Thoracic aorta (tissue), 2 donors: ENCODE measurements at places on chromosomes 16 and 17.
A peak's percentile ranks its signal among the peaks of the same experiment; 100 is the strongest.

GRCh38 chr16:70453892-70454221 lies 538 bp upstream of the FCSK start:
- DNase-seq, result no peak

DNA sequence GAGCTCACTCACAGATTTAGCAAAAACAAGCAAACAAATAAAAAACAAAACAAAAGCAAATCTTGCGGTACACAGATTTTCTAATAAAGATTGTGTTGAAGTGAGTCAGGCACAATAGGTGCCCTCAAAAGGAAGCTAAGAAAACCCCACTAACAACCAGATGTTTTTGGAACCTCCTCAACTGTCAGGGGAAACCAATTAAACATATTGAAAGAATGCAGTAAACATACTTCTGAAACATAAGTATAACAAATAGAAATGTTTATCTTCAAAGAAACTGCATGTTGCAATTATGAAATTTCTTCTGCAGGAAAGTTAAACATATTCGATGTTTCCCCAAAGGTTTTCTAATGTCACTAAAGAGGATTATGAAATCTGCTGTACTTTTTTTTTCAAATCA lies 110.5 kb upstream of the CORO6 start:
- no peak for DNase-seq

DNA sequence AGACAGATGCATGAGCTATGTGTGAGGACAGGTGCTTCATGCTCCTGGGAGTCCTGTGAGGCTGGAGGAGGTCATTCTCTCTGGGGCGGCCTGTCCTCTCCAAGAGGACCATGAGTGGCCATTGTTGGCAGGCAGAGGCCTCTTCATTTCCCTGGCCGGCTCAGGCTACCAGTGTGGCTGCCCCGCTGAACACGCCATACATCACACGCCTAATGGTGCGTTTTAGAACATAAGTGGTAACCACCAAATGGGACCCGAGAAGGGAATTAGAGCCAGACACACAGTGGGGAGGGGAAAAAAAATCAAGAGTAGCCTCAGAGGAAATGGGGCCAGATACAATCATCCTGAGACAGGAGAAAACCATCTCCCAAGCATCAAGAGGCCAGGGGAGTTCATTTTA lies 140.0 kb downstream of the SPACA3 start:
- no peak for DNase-seq

DNA sequence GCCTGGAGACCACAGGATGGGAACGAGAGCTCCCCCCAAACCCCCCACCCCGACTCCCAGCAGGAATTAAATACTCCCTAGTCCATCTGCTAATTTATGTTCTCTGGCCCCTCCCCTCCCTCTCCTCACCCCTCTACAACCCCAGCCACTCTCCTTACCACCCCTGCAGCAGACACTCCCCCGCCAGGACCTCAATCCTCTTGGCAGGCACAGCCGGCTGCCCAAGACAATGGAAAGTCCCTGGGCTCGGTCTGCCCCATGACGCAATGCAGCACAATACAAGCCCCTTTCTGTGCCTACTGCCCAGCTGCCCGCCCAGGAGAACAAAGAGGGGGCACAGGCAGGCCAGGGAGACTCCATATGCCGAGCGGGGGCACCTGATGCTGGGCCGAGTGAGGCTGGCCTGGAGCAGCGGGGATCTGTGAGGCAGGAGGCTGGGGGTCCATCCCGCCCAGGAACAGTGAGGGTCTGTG lies 30.3 kb upstream of the CDC42EP4 start:
- DNase-seq, result peak; percentile 21

DNA sequence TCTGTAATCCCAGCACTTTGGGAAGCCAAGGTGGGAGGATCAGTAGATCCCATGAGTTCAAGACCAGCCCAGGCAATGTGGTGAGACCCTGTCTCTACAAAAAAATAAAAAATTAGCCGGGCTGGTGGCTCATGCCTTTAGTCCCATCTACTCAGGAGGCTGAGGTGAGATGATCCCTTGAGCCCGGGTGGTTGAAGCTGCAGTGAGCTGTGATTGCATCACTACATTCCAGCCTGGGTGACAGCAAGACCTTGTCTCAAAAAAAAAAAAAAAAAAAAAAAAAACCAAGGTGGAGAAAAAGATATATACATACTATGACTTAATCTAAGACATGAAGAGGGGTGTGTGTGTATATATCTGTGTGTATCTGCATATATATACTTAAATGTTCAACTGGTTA lies 26.7 kb downstream of the BBS2 start:
- DNase-seq, result no peak

- no peak for DNase-seq
Measured at GRCh38 chr17:55426851-55427586, 5.4 kb upstream of the MMD start.

- no peak for DNase-seq
Measured at GRCh38 chr17:79984877-79985276, 50.8 kb downstream of the TBC1D16 start.

- DNase-seq, result no peak
Measured at GRCh38 chr17:81306491-81306890, 11.4 kb upstream of the SLC38A10 start.

GRCh38 chr17:28141313-28141712 lies 98.8 kb downstream of the NLK start:
- DNase-seq, result no peak

- no peak for DNase-seq
Measured at GRCh38 chr16:17850581-17851250, 380.0 kb upstream of the XYLT1 start.
